ENCODE measurements at places on chromosomes 7 and 10.

GRCh38 chr7:157688533-157689268 lies 351.9 kb downstream of the DNAJB6 start:
- DNase-seq: no peak

DNA sequence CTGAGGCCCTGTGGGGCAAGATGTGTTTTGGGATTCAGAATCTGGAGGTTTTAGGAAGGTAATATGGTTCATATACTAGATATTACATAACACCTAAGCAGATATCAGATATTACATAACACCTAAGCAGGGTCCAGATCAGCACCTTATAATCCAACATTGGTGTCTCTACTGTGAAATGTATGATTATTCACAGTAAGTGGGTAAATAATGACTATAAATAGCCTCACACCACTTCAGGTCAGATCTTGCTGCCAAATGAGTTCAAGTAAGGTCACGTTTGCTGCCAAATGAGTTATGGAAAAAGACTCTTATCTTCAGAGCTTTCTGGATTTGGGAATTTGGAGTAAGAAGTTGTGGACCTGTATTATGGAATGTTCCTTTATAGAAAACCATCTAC lies 14.6 kb downstream of the ADRB1 start:
- no peak for DNase-seq

DNA sequence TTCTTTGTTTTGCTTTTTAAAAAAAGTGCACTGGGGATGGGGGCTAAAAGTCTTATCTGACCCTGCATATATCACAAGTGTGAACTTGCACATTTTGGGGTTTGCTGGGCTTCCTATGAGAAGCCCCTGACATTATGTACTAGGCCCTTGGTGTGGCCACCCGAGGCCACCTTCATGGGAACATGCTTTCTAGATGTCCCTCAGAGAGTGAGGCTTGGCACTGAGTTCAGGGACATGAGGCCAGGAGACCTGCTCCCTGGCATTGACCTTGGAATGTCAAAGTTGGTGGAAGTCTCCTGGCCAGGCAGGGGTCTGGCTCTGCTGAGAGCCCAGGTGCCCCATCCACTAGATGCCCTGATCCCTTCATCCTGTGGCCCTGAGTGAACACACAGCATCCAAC lies 536.2 kb downstream of the TCERG1L start:
- DNase-seq: no peak

- DNase-seq: no peak
Observed at GRCh38 chr10:67308912-67309311, 383.1 kb downstream of the LRRTM3 start.

DNA sequence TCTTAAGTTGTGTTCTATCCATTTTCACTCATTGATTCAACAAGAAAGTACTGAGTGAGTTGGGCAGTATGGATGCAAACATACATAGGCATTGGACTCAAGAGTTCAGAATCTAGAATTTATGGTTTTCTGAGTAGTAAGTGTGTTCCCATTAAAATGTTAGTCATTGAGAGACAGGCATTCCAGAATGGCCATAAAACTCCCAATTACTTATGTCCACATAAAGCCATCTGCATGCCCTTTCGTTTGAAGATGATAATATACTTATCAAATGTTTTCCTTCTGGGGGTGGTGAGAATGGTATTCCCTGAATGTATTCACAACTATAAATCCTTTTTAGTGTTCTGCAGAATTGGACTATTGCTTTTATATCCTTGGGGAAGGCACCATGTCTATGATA lies 131.6 kb downstream of the CD36 start:
- no peak for DNase-seq

- no peak for DNase-seq
Observed at GRCh38 chr7:5550831-5551230, 127.2 kb upstream of the TNRC18 start.

DNA sequence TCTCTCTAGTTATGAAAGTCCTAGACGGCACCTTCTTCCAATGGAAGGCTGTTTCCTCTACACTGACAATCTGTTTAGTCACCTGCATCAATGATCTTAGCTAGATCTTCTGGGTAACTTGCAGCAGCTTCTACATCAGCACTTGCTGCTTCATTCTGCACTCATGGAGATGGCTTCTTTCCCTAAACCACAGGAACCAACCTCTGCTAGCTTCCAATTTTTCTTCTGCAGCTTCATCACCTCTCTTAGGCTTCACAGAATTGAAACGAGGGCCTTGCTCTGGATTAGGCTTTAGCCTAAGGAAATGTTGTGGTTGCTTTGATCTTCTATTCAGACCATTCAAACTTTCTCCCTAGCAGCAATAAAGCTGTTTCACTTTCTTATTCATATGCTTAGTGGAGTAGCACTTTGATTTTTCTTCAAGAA lies 24.6 kb downstream of the NAMPT start:
- DNase-seq: no peak

DNA sequence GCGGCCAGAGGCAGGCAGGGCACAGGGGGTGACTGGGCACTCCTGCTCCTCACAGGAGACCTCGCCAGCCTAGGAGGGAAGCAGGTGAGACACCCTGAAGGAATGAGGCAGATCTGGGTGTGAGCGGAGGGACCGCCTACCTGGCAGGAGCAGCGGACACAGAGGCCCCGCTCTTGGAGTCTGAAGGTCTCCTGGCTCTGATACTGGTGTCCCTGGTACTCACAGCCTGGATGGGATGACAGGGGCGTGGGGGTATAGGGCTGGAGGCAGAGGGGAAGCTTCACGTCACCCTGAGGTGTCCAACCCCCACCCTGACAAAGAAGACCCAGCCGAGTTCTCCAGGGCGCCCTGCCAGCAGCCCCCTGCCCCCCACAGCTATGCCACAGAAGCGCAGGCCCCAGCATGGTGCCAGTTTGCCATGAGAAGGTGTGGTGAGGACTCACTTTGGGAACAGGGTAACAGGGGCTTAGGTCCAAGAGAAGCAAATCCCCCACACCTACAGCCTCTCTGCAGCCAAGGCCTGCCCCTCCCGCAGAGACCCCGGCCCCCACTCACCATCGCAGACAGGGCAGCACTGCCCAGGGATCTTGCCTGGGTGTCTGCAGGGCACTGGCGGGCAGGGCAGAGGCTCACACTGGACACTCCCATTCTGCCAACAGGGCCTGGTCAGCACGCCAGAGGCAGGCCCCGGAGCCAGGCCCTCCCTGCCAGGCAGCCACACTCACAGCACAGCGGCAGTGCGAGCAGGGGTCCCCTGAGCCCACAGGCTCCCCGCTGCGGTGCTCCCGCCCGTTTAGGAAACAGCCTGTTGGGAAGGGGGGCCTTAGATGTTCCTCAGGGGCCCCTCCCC lies 17.0 kb downstream of the KCP start:
- DNase-seq: no peak

GRCh38 chr10:47334466-47335295 lies 12.4 kb downstream of the GDF2 start:
- peak; percentile 73 for DNase-seq

GRCh38 chr7:94706996-94707740 lies 51.2 kb upstream of the SGCE start:
- DNase-seq: no peak

GRCh38 chr7:47190462-47190861 lies 391.4 kb downstream of the TNS3 start:
- DNase-seq: no peak

- DNase-seq: peak; percentile 96
Observed at GRCh38 chr7:128236924-128237586, 4.0 kb upstream of the LEP start.

- no peak for DNase-seq
Observed at GRCh38 chr7:146443102-146443501, 326.5 kb downstream of the CNTNAP2 start.

- no peak for DNase-seq
Observed at GRCh38 chr7:6480323-6480660, 32.5 kb upstream of the DAGLB start.

GRCh38 chr7:19413443-19413965 lies 268.3 kb upstream of the FERD3L start:
- DNase-seq: no peak

DNA sequence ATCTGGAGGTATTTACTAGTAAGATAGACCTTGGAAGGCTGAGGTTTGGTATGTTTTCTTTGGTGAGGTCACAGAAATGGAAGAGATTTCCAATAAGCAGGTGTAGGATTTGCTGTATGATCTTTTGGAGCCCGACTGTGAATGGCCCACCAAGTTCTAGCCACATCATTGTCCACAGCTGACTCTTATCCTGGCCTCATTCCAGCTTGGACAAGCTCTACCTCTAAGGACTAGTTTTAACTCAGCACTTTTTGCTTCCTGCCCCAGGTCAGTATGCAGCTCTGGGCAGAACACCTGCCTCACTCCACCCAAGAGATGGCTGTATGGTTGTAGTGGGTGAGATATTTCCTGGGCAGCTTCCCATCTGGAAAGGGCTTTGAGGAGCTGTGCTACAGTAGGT lies 6.1 kb upstream of the CPA4 start:
- no peak for DNase-seq

DNA sequence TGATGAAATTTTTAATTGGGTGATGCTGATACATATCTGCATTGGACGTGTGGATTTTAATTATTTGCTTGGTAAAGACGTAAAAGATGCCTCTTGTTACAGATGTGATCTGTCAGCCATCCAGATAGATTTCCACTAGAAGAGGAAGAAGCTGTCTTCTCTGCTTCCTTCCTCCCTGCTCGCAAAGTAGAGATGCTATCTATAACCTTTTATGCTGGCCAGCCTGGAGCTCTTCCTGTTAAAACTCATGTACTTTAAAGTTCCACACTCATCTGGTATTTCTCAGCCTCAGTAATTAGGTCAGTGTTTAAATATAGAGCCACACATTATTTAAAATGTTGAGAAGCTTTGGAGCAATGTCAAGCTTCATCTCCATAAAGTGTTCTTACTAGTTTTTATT lies 51.2 kb upstream of the TMEM229A start:
- peak; percentile 0 for DNase-seq

DNA sequence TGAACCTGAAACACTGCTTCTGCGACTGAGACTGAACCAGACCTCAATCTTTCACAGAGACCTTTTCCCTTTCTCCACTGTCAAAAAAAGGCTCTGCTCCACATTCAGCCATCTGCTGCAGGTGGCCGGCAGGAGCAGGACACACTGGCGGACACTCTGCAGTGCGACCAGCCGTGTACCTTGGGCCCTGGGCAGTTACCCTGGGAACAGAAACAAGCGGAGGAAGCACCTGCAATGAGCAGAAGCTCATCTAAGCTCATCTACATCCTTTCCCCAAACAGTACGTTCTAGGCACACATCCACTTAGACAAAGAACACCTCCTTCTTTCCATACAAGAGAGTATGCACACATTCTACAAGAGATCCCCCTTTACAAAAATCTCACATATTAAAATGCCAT lies 22.8 kb downstream of the VOPP1 start:
- DNase-seq: no peak

GRCh38 chr10:13990392-13990805 lies 340.3 kb downstream of the FRMD4A start:
- DNase-seq: no peak

GRCh38 chr10:94677691-94678090 lies 5.8 kb upstream of the CYP2C18 start:
- peak; percentile 2 for DNase-seq

GRCh38 chr10:78808736-78809367 lies 259.9 kb upstream of the ZMIZ1 start:
- no peak for DNase-seq

GRCh38 chr10:69885379-69886013 lies 83.8 kb downstream of the COL13A1 start:
- DNase-seq: peak; percentile 10

DNA sequence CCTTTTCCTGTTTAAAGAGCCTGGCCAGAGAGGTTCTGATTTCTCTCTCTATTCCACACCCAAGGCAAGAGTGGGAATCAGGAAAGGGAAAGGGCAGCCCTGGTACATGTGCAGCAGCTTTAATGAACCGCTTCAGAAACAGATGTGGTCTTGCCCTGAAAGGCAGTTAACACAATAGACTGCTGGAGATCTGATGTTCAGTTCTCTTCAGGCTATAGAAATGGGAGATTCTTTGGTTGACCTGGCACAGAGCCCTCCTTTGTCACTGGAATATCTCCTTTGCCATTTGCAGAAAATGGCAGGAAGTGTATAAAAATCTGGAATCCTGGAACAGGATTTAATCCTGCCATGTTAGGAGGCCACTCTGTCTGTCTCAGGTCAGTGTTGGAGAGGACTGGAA lies 36.3 kb upstream of the EXOC6 start:
- no peak for DNase-seq

- DNase-seq: no peak
Observed at GRCh38 chr7:139758388-139758787, 19.4 kb downstream of the HIPK2 start.

GRCh38 chr10:95350219-95350829 lies 59.5 kb upstream of the PDLIM1 start:
- DNase-seq: peak; percentile 51

- DNase-seq: no peak
Observed at GRCh38 chr10:69891057-69891617, 89.4 kb downstream of the COL13A1 start.

DNA sequence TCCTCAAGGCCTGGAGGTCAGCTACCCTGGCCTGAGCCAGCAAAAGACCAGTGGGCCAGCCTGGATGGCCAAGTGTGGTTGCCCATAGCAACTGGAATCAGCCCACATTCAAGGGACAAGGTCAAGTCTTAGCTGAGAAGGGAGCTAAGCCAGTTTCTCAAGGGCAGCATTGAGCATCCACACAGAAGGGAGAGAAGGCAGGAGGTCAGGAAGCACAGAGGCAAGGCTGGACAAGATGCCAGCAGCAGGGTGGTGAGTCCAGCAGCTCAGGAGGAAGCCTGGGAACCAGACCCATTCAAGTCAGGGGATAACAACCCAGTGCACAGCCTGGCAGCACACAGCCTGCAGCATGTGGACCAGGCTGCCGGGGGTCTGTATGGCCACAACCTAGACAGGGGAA lies 54.0 kb upstream of the ZMIZ1 start:
- no peak for DNase-seq

- DNase-seq: no peak
Observed at GRCh38 chr10:130576427-130576826, 440.2 kb downstream of the GLRX3 start.

DNA sequence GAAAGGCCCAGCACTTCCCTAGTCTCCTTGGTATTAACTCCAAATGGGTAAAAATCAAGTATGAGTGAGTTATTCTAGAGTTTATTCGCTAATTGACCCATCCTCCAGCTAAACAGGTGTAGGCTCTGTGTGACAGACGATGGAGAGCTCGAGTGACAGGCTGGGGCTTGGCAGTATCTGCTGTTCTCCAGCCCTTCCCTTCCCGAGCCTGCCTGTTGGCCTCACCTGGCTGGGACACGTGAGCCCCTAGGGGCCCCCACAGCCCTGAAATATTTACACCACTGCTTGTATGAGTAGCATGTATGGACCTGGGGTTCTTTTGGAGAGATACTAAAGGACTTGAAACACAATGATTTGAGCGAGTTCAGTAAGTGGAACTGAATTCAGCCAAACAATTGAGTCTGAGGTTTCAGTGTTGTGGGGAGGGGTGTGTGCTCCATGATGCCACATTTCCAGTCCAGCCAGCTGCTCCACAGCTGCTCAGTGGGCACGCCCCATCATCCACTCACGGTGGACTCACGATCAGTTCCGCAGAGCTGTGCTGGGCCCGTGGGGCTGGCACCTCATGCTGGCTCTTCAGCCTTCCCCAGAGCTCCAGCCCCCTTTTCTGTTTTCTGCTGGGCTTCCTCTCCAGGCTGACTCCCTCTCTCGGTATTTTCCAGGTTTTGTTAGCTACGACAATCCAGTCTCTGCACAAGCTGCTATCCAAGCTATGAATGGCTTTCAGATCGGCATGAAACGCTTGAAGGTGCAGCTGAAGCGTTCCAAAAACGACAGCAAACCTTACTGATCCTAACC lies 283.0 kb downstream of the USP6NL start:
- DNase-seq: peak; percentile 38

All from hematopoietic multipotent progenitor cell treated with erythropoietin and hydrocortisone succinate and interleukin-3 and kit ligand, for 4 days (in vitro differentiated cells).